ENCODE measurements at places on chromosomes 1 and 21.

DNA sequence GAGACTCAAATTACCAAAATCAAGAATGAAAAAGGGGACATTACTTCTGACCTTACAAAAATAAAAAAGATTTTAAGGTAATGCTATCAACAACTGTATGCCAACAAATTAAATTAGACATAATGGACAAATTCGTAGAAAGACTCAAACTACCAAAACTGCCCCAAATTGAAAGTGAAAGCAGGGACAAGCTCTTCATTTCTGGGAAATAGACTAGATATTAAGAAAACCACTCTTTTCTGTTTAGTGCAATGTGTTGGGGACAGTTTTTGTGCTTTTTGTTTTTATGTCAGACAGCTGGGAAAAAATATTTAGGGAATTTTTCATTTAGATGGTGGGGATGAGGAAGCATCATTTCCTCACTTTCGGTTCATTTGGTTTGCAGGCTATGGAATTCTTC lies 4.9 kb upstream of the GBP1 start:
- no peak for DNase-seq

DNA sequence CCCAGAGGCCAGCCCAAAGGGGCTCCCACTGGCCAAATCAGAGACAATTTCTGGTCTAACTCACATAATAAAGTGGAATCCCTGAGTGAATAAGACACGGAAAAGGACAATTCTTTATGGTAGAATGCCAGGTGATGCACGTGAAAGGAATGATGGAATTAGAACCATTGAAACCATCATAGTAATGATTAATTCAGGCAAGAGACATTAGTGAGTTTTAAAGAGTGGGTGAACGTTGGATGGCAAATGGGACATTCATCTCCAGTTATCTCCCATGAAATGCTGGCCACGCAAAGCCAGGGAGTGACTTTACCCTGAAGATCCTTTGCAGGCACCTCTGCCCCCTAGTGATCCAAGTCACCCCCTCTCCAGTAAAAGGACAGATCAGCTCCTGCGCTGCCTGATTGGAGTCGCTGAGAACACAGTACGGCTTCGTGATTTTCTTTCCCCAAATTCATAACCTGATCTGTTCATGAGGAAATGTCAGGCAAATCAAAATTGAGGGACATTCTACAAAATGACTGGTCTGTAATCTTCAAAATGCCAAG lies 87.5 kb downstream of the AJAP1 start:
- no peak for DNase-seq

GRCh38 chr1:178868706-178869105 lies 2.2 kb downstream of the ANGPTL1 start:
- DNase-seq = no peak

DNA sequence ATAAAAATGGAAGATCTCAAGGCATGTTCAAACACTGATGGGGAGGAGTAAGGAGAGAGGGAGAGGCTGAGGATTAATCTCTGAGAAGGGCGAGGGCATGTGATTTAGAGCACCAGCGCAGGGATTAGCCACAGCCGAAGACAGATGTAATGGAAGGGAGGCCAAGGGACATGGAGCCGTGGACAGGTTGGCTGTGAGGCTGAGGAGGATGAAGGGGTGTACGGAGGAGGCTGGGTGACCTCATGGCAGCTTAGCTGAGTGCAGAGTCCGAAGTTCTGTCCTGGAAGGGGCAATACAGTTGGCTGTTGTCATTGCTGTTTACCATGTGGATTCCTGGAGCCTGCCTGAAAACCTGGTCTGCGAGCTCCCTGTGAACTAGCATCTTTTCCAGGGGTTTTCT lies 342.8 kb downstream of the RPS6KC1 start:
- no peak for DNase-seq

GRCh38 chr1:78651241-78651640 lies 1.6 kb downstream of the IFI44 start:
- no peak for DNase-seq

DNA sequence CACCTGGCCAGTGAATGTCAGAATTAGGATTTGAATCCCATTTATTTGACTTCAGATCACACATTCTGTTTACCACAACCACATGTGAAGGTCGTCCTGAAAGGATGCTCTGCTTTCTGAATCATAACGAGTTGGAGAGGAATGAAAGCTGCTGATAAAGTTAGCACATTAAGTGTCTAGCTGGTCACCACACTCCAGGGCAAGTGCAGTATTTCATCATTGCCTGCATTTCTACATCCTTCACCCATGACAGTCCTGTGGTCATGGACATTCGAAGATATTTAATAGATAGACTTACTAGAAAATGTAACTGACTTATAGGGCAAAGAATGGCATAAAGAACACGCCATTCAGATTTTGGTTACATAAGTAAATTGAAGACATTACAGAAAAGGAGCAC lies 52.7 kb upstream of the ST6GALNAC3 start:
- DNase-seq = no peak

GRCh38 chr1:236716160-236716559 lies 29.9 kb downstream of the ACTN2 start:
- DNase-seq = no peak

DNA sequence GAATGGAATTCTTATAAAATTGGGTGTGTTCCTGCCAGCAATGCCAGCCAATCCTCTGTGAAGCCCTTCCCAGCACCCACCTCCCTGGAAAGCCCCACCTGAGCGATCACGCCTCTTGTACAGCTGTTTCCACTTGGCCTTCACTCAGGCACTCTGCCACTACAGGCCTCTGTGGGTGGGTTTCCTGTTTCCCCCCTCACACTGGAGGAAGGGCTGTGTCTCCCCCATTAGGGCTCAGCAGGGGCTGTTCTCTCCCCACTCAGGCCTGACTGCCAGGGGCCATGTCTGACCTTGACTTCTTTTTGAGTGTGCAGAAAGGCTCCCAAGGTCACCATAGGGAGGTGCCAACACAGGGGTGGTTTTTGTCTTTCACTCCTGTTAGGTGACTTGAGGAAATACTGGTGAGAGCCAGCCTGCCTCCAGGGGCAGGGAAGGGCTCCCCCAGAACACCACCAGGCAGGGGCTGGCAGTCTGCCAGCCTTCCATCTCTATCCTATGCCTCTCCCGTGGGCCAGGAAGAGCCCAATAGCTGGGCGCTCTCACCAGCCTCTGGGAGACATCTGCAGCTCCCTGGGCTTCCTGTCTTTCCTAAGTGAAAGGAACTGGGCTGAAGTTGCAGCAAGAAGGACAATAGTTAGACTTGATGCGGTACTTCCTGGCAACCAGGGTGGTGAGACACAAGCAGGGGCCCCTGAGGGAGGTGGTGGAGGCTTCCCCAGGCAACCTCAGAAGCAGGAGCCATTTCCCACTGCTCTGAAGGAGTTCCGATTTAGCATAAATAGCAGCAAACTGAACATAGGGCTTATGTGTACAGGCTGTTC lies 49.1 kb downstream of the ELK4 start:
- DNase-seq = no peak

GRCh38 chr1:11566042-11566850 lies 87.3 kb downstream of the DISP3 start:
- DNase-seq = no peak

- DNase-seq = no peak
Observed at GRCh38 chr1:26794391-26794790, 6.6 kb downstream of the PIGV start.

GRCh38 chr1:47992720-47993415 lies 4.3 kb downstream of the TRABD2B start:
- DNase-seq = no peak

DNA sequence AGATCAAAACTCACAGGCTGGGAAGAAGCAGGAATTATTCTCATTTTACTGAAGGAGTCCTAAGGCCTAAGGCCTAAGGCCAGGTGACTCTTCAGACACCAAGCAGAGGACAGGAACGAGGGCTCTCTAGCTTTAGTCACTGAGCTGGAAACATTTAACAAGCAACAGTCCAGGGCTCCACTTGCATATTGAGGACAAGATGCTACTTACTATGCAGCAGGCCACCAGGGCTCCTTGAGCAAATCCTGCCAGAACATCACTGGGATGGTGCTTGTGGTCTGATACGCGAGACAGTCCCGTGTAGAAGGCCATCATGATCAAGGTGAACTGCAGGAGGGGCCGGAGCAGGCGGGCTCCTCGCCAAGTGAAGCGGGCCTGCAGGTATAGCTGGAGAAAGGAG lies 67.6 kb downstream of the PLPP3 start:
- no peak for DNase-seq

GRCh38 chr1:110259770-110260169 lies 49.7 kb downstream of the KCNC4 start:
- DNase-seq = no peak

DNA sequence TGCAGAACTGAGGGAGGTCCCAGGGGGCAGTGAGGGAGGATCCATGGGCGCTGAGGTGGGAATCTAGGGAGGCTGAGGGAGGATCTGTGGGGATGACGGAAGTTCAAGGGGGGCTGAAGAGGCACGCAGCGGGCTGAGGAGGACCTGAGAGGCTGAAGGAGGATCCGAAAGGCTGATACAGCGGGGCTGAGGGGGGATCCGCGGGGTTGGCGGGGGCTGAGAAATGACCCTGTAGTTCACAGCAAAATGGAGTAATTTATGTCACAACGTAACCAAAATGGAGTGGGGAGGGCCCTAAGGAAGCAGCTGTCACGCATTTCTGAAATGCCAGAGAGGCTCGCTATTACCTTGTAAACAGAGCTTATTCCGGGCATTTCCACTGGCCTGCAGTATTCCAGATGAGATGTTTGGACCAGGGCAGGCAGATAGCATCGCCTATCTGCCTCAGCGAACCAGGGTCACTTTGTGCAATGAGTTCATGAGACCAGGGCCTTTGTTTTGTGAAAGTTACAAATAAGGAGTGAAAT lies 926 bp upstream of the MRPL55 start:
- DNase-seq = no peak

Data from LNCaP clone FGC (cell line).